Fibroblast of lung (primary cell): ENCODE measurements at places on chromosomes 1 and 21. TPM values are rescaled to one million over a fixed set of nuclear protein-coding genes. Genes with fewer than 3 reads are reported as not detected.

The CELA2B gene
- not detected in 2 replicates for total RNA-seq

The LAMC2 gene
- total RNA-seq: 0.99 and 2.8 TPM in 2 replicates

The C1orf94 gene
- total RNA-seq: under 0.01 and 0.26 TPM in 2 replicates

DNA sequence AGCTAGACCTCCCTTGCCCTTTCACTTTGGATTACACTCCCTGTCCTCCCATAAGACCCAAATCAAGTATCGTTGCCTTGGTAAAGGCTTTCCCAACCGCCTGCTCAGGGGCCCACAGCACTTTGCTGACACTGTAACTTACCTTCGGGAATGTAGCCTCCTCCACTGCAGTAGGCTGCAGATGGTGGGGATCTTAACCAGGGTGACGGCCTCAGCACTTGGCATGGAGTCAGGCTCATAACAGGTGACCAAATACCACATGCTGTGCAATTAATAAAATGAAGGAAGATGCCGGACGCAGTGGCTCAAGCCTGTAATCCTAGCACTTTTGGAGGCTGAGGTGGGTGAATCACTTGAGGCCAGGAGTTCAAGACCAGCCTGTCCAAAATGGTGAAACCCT, 88.7 kb upstream of the IRF2BP2 start:
- DNase-seq: no peak

GRCh38 chr1:154327466-154328317, 2.4 kb downstream of the ATP8B2 start:
- DNase-seq: no peak

DNA sequence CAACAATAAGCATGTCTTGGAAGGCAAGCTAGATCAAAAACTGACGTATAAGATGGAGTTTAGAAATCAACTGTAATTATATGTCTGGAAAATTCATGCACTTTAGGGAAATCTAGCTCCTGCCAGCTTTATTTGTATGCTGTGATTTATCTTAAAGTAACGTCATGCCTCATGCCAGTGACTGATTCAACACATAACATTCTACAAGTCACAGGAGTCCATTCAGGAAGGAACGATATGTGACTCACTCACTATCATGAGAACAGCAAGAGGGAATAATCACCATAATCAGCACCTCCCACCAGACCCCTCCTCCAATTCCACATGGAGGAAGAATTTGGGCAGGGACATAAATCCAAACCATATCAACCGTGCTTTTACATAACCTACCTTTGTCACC, 682.4 kb upstream of the ADAMTS5 start:
- peak; percentile 88 for DNase-seq
